ENCODE measurements at places on chromosomes 1 and 21. TPM values are rescaled to one million over a fixed set of nuclear protein-coding genes. Genes with fewer than 3 reads are reported as not detected.

Gene VAV3
- total RNA-seq, result 7.9 TPM

Gene CTSS
- total RNA-seq, result 89.2 TPM

Gene NUF2
- 0.57 TPM for total RNA-seq

Gene TMEM63A
- total RNA-seq, result 65.0 TPM

- DNase-seq, result no peak
These were observed 16.9 kb downstream of the CAP1 start for GRCh38 chr1:40057310-40058030.

DNA sequence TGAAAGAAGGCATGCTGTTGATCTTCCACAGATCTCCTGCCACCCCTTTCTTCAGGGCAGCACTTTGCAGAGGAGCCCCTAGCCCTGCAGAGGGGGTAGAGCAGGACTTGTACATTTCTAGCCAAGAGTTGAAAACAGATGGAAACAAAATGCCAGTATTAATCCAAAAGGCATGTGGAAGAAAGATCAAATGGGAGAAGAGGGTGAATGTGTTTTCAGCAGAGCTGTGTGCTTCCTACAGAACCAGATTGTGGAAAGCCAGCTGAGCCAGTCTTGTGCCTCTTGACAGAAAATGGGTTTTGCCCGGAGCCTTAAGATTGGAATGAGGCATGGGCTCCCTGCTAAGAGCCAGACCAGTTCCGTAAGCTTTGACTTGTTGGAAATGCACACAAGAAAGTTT is 105.2 kb upstream of the TSPAN2 start:
- no peak for DNase-seq

- no peak for DNase-seq
These were observed 768 bp upstream of the RIIAD1 start for GRCh38 chr1:151720554-151720953.

DNA sequence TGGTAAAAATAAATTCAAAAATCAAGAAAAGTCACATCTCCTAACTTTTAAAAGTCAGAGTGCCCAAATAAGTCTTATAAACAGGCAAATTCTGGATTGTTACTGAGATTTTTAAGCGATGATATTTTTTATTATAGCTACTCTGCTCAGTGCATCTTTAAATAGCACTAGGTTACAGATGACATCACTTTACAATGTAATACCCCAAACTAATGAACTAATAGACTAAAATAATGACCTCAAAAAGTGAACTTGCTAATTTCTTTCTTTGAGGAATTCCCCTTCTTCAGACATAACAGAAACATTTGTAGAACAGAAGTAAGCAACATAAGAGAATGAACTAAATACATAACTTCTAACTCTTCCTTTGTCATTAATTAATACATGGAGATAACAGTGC is 33.0 kb upstream of the ACTA1 start:
- DNase-seq, result no peak

- DNase-seq, result no peak
These were observed 63.8 kb upstream of the ATP1A1 start for GRCh38 chr1:116309090-116309870.

DNA sequence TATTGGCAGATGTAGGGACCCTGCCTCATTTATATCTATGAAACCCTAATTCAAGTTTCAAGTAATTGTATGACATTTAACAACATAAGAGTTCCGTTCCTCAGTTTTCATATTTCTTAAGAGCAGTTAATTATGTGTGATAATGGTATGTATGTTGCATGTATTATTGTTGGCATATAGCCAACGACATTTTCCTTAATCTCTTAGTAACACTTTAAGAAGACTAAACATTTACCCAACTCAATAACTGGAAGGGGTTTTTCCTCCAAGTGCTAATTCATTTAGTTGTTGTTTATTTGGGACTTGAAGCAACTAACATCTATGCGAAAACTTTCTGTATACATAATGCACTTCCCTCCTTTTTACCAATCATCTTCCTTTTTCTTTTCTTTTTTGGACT is 1.5 kb upstream of the RALGPS2 start:
- DNase-seq, result no peak

Data from posterior vena cava (tissue), 2 donors.